ENCODE measurements at places on chromosomes 12 and 14.

DNA sequence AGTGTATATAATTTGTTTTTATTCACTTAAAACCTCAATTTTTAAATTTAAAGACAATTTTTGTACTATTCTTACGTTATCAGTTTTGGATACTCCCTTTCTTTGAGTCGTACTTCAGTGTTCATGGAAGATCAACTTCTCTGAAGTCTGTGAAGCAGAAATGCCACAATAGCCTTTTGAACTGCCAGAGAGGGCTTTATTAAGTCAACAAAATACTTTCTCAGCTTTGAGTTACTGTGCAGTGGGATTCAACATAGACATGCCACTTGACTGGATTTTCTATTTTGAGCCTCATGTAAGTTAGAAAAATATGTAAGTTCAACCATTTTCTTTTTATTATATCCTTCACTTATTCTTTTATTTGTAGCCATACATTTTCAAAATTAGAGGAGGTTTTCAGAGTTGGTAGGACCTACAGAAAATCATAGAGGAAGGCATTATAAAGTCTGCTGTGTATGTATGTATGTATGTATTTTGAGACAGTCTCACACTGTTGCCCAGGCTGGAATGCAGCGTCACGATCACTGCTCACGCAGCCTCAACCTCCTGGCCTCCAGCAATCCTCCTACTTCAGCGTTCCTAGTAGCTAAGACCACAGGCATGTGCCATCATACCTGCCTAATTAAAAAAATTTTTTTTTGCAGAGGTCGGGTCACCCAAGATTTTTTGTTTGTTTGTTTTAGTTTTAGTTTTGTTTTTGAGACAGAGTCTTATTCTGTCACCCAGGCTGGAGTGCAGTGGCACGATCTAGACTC is 31.3 kb upstream of the BCAT1 start:
- no peak for DNase-seq

DNA sequence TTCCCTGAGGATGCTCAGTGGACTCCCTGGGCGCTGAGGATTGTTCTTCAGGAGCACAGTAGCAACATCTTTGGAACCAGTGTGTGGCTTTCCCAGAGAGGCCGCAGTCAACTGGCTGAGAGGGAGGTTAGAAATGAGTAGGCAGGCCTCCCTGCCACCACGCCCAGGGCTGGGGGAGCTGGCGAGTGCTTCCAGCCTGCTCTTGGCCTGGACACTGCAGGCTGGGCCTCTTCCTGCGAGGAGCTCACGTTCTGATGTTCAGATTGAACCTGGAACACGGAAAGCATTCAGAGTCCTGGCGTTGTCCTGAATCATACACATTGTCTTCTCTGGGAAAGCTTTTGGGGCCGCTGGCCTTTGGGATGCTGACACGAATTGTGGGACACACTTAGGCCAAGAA is 15.6 kb downstream of the TSPAN9 start:
- DNase-seq = no peak

DNA sequence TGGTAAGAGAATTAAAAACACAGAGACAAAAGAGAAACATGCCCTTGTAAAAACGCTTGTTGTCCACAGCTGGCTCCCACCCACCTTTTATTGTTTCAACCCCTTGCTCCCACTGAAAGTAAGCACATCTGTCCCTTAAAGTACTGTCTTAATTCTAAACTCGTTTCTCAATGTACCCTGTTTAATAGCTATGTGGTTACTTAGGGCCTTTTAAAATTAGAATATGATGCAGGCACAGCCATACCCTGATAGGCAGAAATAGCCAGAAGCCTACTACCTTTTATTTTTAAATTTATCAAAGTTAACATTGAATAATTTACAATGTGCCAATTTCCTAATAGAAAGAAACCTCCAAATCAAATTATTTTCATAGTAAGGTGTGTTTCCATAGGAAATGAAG is 4.0 kb upstream of the MGAT4C start:
- no peak for DNase-seq

DNA sequence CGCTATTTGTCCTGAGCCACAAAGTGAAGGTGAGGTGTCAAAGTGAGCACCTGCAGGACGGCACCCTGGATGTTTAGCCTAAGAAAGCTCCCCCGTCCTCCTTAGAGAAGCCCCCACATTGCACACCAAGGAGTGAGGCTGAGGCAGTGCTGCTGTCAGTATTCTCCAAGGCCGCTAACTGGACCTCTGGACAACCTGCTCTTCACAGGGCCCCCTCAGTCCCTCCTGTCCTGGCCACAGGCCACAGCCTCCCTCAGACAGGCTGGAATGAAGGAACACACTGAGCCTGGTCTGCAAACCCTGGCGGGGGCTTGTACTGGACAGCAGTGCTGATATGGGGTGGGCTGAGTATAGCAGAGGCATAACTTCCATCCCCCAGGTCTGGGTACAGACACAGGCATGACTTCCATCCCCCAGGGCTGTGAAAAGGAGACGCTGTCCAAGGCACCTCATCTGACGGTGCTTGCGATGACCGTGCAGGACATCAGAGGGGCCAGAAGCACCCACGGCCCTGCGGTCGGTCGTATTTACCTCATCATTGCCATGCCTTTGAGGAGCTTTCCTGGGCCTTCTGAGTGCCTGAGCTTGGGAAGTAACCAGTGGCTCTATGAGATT is 82.4 kb upstream of the DIO3 start:
- DNase-seq = no peak

DNA sequence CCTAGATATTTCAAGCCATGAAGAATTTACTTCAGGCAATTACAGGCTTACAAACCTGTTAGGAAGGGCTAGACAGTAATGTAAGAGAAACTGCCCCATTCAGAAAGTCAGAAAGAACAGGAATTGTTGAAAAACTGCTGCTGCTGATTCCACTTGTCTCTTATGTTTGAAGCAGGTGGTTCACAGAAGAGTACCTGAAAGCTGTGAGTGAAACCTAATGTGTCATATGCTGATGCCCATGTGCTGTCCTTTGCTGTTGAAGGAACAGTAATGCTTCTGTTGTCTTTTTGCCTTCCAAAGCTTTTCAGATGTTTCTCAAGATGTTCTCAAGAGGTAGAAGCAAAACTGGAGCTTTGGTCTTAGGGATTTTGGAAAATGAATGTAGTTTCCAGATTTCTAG is 39.0 kb downstream of the MNAT1 start:
- no peak for DNase-seq

- no peak for DNase-seq
Measured at GRCh38 chr14:74954232-74954946, 1.0 kb downstream of the PGF start.

- DNase-seq = no peak
Measured at GRCh38 chr12:117141097-117141898, 42.1 kb upstream of the TESC start.

GRCh38 chr14:78535041-78535440 is 364.9 kb downstream of the NRXN3 start:
- no peak for DNase-seq

DNA sequence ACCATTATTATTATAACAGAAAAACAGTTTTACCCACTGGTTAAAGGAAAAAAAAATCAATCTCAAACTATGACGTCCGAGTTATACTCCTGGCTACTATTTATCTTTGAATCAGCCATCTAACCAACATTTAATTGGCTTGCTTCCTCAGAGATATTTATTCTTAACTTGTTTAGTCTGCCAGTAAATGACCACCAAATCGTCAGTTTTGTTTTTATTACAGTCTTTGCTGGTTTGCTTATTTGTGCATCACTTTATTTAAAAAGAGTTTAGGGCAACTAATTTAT is 71.2 kb downstream of the RASSF8 start:
- DNase-seq = no peak

DNA sequence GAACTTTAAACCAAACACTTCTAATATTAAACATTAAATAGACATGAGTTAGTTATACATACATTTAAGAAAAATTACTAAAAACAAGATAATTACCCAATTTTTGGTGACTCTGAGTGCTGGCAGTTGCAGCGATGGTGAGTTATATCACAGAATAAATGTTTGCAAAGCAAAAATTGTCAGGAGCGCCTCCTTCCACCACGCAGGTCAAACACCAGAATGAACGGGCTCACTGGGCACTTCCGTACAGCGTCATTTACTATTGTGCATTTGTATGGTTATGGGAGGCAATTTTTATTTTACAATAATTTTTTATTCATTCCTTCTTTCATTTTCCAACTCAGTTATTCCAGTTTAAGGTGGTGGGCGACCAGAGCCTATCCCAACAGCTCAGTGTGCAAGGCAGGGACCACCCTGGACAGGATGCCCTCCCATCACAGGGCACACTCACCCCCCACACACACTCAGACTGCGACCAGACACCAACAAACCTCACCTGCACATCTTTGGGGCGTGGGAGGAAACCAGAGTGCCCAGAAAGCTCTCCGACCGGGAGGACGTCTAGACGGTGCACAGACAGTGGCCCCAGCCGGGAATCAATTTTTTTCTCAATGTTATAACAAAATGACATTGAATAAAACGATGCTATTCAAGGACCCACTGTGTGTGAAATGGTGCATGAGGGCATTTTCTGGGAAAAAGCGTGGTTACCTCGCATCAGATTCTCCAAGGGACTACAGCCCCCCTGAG is 67.2 kb downstream of the TESC start:
- DNase-seq = no peak

GRCh38 chr12:41189395-41190251 is 1.5 kb downstream of the PDZRN4 start:
- DNase-seq = no peak

DNA sequence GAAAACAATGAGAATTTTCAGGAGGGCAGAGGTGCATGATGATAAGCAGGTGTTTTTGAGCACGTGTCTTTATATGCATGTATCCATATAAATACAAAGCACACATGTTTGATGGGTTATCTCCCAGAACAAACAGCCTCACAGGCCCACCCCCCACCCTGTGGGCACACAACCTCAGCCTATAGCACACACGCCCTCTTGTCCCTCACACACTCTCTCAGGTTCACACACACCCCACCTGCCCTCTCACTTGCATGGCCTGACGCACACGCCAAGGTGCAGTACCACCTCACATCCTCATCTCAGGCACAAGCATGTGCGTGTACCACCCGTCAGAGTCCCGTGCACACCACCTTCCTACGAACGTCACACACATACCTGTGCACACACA is 8.6 kb upstream of the KRT8 start:
- DNase-seq = no peak

DNA sequence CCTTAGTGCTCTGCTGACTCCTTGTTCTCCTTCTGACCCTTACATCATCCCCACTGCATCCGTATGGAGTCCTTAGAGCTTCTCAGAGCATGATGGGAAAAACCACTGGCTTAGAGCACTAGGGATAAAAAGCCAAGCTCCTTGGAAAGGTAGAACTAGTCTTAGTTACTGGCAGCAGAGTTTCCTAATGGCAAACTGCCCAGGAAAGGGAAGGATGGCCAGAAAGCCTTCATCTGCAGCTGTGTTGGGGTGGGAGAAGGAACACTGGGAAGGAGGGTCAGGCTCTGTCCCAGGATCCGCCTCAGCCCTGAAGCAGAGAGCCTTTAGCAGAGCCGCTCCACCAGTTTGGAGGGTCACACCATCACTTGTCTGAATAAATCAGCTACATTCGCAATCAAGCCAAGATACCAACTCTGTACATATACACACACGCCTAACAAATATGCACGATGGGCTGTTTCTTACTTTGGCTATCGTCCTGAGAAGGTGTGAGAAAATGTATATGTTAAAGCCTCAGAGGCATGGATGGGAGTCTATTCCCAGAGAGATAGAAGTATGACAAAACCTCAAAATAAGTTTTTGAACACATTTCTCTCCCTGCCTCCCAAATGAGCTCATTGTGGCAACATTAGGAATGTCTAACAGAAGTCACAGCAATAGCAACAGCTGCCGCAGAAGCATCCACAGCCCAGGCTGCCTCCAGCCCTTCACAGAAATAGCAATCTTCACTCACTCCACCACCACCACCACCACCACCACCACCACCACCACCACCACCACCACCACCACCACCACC is 18.6 kb upstream of the GALNT8 start:
- no peak for DNase-seq

- DNase-seq = no peak
Measured at GRCh38 chr14:29454026-29454693, 473.5 kb downstream of the PRKD1 start.

DNA sequence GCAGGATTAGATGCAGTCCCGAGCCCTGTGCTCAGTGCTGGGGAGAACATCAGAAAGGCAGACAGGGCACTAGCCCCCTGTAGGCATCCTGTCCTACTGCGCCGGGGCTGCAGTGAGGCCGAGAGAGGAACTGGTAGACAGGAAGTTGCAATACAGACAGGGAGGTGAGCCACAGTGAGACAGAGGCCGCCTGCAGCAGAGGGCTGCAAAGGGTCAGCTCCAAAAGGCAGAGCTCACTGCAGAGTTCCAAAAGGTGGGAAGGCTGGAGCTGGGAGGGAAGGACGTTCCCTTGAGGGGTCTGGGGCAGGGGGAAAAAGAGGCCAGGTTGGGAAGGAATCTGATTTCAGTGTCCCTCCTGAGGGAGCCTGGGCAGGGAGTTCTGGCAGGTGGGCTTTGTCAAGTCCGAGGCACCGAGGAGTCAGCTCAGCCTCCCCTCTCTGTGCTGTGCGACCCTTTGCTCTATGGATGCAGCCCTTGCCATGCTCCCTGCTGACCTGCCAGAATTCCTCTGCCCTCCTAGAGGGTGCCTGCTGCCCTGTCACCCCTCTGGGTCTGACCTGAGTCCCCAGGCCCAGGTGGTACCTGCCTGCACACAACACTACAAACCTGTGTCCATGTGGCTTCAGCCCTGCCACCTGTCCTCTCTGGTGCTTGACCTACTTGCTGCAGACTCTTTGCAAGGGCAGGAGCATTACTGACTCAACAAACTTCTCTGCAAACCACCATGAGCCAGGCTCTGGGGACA is 63.5 kb downstream of the PRMT8 start:
- no peak for DNase-seq

DNA sequence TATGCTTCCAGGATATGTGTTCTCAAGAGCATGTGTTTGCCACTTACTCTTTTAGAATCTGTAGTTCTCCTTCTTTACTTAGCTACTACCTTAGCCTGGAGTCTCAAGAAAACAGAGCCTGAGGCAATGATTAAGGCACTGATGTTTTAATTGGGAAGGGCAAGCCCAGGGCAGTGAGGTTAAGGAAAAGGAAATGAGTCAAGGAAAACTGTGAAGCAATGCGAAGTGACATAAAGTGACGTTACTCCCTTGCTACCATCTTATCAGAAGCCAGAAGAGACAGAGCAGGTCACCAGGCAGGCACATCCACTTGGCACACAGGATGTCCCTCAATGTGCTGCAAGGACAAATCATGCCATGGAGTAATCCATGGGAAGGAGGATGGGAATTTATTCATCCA is 11.3 kb upstream of the EML5 start:
- DNase-seq = no peak

GRCh38 chr12:65881348-65881961 is 57.2 kb downstream of the HMGA2 start:
- DNase-seq = no peak

- DNase-seq = no peak
Measured at GRCh38 chr14:99579120-99579836, 24.7 kb downstream of the CCDC85C start.

Data from smooth muscle cell of the brain vasculature (primary cell).